ENCODE measurements at places on chromosomes 2 and 18.

GRCh38 chr2:241999184-241999583 lies 129.7 kb downstream of the RTP5 start:
- no peak for DNase-seq

DNA sequence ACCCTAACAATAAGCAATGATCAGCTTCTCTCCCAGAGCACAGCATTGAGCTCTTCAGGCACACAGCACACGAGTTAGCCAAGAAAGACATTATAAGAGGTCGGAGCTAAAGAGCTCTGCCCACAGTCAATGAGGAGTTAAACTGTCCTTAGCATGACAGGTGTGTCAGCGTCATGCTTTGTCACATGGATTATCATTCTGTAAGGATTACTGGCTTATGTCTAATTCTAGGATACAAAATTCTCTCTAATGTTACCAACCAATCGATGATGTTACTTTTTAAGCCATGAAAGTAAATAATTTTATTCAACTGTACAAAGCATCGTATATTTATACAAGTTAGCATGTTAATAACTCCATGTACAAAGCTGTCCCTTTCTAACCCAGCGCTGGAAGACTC lies 108.8 kb downstream of the ZNF236 start:
- no peak for DNase-seq

- peak; percentile 79 for DNase-seq
These were observed 909 bp downstream of the TMEM87B start for GRCh38 chr2:112055730-112056625.

DNA sequence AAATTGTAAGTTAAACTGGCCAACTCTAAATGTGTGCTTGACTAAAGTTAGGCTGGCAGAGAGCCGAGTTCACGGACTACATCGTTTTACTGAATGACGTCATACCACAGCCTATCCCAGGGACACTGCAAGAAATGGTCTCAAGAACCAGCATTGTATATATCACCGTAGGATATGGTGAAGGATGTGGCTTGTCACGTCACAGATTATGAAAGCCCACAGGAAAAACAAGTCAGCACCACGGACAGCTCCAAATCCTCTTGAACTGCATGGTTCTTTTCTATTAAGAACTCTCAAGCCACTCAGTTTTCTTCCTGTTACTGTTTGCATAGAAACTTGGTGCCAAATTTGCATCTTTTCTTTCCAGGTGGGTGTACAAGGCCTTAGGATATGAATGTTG lies 85.1 kb upstream of the ACAA2 start:
- DNase-seq, result no peak

DNA sequence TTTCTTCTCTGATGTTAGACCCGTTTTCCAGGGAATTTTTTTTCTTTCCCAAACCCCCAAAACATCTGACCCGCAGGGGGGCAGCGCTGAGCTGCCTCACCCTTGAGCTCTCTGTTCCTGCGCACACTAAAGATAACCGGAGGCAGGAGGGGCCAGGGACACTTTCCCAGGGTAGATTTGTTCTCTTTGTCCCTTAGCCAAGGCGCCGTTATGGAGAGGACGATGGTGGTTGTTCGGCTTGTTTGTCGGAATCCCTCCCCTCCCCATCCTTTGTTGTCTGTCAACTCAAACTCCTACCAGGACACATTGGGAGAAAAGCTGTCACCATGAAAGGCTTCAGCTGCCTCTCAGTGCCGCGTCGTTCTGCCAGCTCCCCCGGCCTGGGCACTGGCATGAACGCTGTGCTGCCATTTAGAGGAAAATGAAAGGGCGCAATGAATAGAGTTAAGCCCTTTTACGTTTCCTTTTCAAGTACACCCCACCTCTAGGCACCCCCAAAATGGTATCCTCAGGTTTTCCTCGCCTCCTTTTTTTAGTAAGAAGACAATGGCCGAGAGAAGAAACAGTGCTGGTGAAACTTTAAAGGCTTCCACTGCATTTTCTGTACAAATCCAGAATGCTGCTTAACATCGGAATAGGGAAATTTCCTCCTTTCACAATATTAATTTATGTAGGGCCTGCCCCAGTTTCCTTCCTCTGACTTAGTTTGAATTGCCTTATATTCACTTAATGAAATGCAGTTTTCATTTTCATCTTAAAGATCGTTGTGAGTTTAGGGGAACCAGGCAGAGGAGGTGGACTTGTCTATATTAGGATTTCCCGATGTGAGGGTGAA lies 62.1 kb downstream of the RND3 start:
- DNase-seq, result no peak

DNA sequence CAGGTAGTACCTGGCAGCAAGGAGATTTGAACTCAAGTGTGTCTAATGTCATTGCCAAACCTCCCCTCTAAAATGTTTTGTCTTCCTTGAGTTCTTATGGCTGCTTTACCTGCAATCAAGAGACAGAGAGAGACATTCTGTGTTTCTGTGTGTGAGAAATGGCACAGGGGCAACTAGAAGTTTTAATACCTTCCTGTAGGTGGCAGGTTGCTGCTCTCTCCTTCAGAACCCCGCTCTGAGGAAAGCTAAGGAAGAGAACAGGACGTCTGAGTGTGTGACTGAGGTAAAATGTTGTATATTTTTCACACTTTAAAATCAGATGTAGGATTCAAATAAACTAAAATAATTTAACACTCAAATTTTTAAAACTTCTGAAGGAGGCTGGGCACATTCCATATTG lies 19.2 kb downstream of the DTNA start:
- DNase-seq, result no peak

DNA sequence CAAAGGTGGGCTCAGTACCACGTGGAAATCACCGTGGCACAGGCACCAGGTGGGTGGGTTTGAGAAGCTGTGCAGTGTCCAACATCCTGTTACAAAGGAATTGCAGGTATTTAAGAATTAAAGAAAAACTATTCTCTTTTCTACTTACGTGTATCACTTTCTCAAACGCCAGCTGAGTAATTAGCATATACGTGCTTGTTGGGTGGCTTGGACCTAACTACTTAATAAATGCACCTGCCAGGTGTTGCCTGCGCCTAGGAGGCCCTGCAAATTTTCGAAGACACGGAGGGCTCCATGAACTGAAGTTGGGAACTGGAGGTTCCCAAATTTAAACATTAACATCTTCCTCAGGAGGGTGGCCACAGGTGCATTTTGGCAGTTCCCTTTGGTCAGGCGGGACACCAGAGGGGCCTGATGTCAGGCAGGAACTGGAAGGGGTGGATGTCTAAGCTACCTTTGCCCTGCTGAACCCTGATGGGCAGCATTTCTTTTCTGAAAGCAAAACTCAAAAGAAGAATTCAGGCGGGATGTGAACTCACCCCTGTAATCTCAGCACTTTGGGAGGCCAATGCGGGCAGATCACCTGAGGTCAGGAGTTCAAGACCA lies 84.8 kb downstream of the HS6ST1 start:
- no peak for DNase-seq

DNA sequence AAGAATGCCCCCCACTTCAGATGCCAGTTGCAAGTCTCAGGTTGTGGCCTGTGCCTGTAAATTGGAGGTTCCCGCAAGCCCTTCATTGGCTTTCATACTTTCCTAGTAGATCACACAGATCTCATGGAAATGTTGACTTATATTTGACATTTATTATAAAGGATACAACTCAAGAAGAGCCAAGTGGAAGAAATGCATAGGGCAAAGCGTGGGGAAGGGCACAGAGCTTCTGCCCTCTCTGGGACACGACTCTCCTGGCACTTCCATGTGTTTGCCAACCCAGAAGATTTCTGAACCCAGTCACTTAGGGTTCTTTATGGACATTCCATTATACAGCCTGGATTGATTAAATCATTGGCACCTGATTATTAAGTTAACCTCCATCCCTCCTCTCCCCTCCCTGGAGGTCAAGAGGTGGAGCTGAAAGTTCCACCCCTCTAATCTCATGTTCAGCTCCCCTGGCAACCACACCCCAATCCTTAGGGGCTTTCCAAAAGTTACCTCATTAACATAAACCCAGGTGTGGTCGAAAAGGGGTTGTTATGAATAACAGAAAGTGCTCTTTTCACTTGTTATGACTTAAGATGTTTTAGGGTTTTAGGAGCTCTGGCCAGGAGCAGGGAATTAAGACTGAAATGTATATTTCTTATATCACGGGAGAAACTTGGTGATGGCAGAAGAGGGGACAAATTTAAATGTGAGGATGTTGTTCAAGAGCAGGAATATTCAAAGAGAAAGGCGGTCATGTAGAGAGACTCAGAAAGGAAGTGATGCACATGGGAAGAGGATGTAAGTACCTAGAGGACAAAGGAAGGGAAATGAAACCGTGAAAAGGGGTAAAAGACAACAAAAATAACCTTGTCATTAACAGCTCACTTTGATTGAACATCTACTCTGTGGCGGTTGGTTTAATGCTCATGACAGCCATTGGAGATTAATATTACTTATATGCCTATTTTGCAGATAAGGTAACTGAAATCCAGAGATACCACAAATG lies 31.8 kb downstream of the SP100 start:
- DNase-seq, result no peak

- no peak for DNase-seq
These were observed 357.3 kb downstream of the ZEB2 start for GRCh38 chr2:144162652-144163051.

GRCh38 chr18:3250237-3251107 lies 2.9 kb downstream of the MYL12A start:
- DNase-seq, result peak; percentile 56

GRCh38 chr2:229666811-229667210 lies 47.5 kb downstream of the DNER start:
- no peak for DNase-seq

- DNase-seq, result no peak
These were observed 278.7 kb upstream of the ZNF521 start for GRCh38 chr18:25630682-25631081.

DNA sequence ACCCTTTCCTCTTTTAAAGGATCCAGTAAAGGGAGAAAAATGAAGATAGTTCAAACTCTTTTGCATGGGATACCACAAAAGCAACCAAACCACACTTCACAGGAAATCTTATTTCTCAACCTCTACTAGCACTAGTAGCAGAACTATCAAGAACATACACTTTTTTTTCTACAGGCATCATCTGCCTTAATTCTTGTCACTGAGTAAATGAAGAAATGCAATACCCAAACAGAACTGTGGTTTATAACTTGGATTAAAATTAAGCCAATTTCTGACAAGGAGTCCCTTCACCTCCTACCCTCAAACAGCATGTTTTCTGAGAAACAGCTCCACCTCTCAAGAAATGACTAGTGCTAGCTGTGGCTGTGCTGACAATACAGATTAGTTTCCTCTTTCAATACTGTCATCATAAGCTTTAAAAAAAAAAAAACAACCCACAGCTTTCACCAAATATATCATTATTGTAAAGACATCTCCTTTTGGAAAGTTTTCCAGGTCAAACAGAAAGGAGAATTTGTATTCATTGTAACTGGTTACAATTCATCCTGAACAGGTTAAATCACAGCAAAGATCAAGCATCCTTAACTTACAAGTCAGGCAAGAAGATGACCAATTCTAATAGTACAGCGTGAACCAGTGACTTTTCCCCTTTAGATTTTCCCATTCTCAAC lies 44.4 kb downstream of the PTPN2 start:
- no peak for DNase-seq

- no peak for DNase-seq
These were observed 819 bp upstream of the SERPINE2 start for GRCh38 chr2:224039770-224040440.

GRCh38 chr18:74549591-74550104 lies 15.3 kb downstream of the CNDP1 start:
- no peak for DNase-seq

DNA sequence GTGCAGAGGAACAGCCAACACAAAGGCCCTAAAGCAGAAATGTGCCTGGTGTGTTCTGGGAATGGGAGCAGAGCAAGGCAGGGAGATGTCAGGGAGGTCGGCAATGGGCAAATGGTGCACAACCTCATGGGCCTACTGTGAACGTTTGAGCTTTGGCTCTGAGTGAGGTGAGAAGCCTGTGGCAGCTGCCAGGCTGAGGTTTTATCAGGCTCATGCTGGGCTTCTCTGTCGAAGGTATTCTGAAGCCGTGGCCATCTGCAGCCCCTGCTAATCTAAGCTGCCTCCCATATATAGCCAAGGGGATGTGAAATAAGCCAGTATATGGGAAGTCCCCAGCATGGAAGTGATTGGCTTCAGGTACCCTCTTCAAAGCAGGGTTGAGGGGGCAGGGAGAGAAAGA lies 193.3 kb downstream of the SLC4A3 start:
- DNase-seq, result no peak

DNA sequence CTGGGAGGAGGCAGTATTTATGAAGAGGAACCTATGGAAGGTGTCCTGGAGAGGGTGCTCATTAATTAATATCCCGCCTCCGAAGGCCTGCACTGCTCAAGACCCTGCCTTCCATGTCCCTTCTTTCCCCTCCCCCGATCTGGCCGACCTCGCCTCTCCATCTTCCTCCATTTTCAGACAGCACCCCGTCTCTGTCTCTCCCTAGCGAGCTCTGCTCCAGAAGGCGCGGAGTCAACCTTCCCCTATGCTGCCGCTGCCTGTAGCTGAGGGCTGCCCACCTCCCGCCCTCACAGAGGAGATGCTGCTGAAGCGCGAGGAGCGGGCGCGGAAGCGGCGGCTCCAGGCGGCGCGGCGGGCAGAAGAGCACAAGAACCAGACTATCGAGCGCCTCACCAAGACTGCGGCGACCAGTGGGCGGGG lies 1.1 kb upstream of the WBP1 start:
- DNase-seq, result no peak

GRCh38 chr2:227816507-227817294 lies 3.1 kb downstream of the CCL20 start:
- peak; percentile 44 for DNase-seq

All from non-pigmented ciliary epithelial cell (primary cell).